ENCODE measurements at places on chromosomes 2 and 18. TPM values are rescaled to one million over a fixed set of nuclear protein-coding genes. Genes with fewer than 3 reads are reported as not detected.

RAB27B gene
- 0.31 TPM for total RNA-seq

POTEJ gene
- not detected for total RNA-seq

LYPD6 gene
- 3.9 TPM for total RNA-seq

TEKT4 gene
- total RNA-seq = not detected

GREB1L gene
- 7.4 TPM for total RNA-seq

PTPRM gene
- total RNA-seq = 82.3 TPM

PAX8 gene
- total RNA-seq = 0.62 TPM

GPR17 gene
- 0.35 TPM for total RNA-seq

PAX3 gene
- not detected for total RNA-seq
